ENCODE measurements at places on chromosomes 7 and 10.

GRCh38 chr7:114343949-114344708 is 70.5 kb upstream of the FOXP2 start:
- DNase-seq: no peak

DNA sequence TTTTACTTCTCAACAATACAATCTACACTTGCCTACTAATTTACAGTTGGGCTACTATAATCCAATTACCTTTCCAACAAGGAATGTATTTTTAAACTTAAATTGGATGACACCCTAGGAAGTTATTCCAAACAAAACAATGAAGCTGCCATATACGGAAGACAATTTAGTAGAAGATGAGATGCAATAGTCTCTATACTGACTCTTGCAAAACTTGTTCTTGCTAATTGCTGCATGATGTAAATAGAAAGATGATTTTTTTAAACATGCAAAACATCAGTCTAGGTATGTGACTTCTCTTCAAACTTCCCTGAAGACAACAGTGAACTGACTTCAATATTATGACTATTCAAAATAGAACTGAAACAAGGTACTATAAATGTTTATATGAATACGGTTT is 17.6 kb downstream of the NT5C3A start:
- no peak for DNase-seq

DNA sequence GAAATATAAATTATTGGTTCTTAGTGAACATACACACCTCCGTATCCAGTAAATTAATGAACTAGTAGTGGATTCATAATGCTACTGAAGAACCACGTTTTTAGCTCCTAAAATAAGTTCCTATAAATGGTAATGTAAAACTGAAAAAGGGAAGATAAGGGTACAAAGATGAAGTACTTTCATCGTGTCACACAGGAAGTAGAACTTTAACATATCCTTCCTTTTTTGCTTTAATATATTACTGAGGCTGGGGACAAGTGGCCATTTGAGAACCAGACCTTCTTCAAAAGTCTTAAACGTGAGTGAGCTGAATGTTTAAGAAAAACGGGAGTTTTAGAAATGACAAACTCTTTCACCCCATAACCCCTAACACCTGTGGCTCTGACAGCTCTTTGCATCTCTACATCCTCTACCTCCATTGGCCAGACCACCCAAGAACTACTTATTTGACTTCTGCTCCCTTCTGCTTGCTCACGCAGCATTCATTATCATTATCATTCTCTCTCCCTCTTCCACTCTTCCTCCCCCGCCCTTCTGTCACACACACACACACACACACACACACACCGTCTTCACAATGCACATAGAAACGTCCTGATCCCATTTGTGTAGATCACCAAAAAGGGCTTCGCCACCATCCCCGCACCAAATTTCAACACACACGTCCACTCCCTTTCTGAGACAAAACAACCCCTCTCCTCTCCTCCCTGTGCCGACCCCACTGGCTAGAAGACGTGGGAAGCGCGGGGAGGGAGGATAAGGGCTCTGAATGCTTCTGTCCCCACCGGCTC is 677 bp downstream of the SKAP2 start:
- peak; percentile 62 for DNase-seq

GRCh38 chr7:98399890-98400541 is 874 bp downstream of the BAIAP2L1 start:
- DNase-seq: no peak

DNA sequence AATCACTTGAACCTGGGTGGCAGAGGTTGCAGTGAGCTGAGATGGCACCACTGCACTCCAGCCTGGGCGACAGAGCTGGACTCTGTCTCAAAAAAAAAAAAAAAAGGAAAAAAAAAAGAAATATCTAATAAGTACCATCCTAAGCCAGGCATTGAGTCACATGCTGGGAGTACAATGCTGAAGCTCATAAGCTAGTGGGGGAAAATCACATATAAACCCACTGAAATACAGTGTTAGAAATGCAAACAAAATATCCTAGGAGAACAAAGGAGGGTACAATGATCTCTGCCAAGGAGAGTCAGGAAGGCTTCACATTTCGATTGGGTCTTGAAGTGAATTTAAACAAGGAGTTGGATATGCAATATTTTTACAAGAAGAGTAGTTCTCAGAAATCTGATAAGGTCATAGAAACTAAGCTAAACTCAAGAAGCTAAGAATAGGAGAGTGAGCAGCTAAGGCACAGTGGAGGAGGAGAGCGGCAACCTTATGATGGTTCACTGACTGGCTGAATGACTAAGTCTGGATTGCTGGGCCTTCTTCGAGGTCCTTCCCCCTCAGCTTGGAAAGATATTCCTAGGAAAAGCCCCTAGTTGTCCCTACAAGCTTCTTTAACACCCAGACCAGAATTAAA is 115.5 kb downstream of the PHTF2 start:
- DNase-seq: no peak

DNA sequence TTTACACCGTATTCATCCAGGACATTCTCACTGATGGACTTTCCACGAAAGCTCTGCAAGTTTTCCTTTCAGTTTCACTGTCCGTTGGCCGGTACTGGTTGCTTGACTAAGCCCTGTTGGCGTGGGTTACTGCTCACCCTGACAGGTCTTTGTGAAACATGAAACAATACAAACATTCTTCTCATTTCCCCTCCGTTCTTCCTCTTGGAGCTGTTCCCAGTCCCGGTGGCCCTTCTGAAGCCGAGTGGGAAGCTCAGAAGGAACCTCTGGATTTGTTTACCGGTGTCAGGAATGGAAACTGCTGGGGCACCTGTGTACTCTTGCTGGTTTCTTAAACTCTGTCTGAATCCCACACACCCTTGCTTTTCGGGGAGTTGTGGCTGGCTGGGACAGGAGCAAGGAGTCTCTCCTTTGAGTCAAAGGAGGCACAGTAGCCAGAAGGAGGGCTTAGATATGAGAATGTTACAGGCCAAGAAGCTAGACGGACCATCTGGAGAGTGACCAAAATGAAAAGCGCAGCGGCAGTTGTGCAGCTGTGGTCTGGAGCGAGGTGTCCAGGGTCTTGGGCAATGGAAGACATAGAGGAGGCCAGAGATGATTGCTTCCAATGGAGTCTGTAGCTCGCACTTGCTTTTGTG is 45.7 kb downstream of the LYZL2 start:
- DNase-seq: peak; percentile 96

- DNase-seq: no peak
Measured at GRCh38 chr7:99359465-99360154, 14.9 kb upstream of the ARPC1B start.

DNA sequence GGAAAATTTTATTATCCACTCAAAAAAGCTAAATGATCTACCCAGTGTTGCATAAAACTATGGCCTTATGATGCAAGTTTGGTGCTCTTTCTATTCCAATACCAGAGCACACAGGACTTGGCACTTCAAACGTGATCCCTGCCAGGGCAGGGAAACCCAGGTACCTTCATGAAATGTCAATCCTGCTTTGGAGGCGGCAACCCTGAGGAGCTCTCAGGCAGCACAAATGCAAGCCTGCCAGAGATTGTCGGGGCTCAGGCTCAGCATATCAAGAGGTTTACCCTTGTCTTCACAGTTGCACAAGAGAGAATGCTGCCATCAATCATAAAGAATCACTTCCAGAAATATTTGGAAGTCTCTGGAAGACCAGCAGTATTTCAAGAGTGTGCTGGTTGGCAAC is 151.5 kb downstream of the GLI3 start:
- no peak for DNase-seq

GRCh38 chr7:78437118-78437517 is 638.5 kb downstream of the PHTF2 start:
- no peak for DNase-seq

DNA sequence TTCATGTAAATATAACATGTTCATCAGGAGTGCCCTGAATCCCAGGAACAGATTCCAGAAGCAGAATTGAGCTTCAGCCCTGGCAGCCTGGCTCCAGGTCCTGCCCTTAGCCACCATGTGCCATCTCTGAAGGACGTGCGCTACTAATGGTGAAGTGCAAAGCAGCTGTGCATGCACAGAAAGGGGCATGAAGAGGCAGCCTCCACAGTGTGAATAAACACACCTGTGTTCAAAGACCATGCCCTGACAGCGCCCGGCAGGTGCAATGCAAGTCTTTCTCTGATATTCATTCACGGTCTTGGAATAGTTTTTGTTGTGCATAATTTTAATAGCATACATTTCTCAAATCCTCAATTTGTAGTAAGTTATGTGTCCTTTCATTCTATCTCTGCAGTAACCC is 250.4 kb upstream of the TCERG1L start:
- DNase-seq: no peak

GRCh38 chr7:18638594-18639452 is 143.3 kb downstream of the HDAC9 start:
- peak; percentile 90 for DNase-seq

DNA sequence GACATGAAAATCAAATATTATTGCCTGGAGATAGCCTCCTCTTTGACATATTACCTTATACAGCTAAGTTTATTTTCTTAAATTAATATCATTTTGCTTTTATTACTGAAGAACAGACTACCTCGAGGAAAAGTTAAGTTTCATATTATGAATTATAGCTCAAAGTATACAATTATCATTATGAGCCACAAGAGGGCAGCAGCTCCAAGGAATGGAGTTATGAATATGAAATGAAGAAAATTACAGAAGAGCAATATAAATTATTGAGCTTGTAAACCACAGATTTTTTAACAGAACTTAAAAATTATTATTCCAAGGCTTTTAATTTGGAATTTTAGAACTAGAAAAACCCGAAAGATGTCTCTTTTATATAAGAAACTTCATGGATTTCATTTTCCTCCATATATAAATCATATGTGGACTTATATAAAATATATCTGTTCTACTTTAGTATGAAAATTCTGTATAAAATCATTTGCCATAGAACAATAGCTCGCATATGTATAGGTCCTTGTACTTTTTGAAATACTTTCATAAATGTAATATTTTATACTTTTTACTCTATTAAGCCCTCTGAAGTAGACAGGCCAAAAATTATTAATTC is 40.1 kb downstream of the IQUB start:
- peak; percentile 70 for DNase-seq

DNA sequence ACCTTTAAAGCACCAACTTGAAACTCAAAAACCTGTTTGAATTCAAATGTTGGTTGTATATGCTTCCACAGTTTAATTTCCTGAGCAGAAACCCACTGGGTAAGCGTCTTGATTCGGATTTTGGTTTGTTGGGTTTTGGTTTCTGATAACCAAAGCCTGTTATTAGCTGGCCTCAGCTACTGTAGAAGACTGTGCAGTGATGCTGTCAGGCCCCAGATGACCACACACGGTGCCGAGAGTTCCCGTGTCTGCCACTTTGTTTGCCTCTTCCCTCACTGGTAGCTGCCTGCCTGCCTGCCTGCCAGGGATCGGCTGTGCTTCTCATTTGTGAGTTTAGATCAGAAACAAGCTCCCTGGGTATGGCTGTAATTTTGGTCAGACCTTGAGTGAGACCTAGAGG is 5.6 kb downstream of the MDH2 start:
- DNase-seq: no peak

GRCh38 chr10:4359003-4359402 is 467.0 kb upstream of the AKR1E2 start:
- no peak for DNase-seq

- DNase-seq: peak; percentile 79
Measured at GRCh38 chr10:78299851-78300468, 266.3 kb downstream of the RPS24 start.

DNA sequence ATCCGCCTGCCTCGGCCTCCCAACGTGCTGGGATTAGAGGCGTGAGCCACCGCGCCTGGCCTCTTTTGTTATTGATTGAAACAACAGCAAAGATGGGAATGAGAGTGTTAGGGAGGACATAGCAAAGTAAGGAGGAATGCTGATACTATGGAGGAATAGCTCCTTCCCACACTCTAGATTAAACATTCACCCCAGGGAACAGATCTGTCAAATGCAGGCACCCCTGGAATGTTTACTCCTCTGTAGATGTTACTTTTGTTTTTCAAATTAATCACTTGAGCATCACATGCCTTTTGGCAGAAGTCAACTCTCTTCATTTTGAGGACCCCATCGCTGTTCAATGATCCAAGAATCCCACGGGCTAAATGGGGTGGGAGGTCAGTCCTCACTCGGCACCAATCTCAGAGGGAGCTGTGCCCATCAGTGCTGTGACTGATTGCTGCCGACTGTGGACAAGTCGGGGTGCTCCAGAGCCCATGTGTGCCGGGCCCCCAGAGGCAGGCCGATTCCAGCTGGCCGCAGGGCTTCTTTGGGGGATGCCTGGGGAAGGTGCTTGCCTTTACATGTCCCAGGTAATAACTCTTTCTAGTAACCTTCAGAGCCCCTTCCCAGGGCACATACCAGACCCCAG is 10.2 kb upstream of the COBL start:
- no peak for DNase-seq

DNA sequence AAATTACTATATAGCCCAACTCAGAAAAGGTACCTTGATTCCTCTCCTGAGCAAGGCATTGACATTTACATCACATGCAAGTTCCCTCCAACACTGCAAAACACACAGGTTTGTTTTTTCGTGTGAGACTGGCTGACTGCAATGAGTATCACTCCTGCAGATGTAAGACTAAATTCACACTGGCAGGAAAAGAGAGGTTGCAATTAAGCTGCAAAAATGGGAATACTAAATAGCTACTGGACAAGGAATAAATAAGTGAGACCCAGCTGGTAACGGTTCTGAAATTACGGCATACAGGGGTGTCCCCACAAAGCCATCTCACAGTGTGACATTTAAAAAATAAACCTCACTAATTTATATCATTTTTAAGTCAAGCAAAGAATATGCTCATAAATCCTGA is 97.3 kb downstream of the PIP4K2A start:
- DNase-seq: no peak

GRCh38 chr7:110623436-110623835 is 467.5 kb upstream of the LRRN3 start:
- DNase-seq: no peak

- peak; percentile 11 for DNase-seq
Measured at GRCh38 chr10:22259280-22259679, 41.5 kb upstream of the EBLN1 start.

Data from suppressor macrophage treated with lipopolysaccharide for 4 hours (primary cell).